ENCODE measurements at places on chromosomes 7 and 10.

DNA sequence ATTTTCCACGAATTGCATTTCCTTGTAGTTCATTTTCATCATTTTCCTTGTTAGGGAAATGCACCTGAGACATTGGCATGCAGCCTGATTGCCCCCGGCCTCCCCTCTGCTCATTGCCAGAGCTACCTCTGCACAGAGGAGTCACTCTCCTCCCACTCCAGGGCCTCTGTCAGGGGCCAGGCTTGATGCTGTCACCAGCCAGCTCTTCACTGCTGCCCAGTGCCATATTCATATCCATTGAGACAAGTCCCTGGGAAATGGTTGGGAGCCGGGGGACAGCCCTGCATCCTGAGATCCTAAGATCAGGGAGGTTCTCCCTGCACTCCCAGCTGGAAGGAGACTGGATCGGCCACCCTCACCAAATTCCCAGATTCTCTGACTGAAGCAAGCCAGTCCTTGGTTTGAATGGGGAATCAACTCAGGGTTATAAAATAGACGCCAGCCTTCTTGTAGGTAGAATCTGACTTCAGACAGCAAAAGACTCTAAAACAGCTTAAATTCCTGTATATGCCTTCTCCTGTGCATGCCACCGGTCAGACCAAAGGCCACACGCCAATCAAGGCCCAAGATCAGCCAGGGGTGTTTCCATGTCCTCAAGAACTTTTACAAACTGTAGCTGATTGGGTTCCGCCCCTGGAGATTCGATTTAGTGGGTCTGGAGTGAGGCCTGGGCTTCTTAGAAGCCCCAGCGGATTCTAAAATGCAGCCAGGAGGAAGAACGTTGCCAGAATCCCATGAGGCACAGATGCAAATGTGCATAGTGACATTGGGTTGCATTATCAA is 86.5 kb downstream of the PARP12 start:
- H3K27me3 ChIP-seq = no peaks in the 10 kb centered on the region
- H3K36me3 ChIP-seq = no peaks in the 10 kb centered on the region
- no peak overlapping the region for H3K27ac ChIP-seq
- no peak for DNase-seq
- H3K4me1 ChIP-seq = no peaks in the 10 kb centered on the region
- H3K4me3 ChIP-seq = no peak overlapping the region

DNA sequence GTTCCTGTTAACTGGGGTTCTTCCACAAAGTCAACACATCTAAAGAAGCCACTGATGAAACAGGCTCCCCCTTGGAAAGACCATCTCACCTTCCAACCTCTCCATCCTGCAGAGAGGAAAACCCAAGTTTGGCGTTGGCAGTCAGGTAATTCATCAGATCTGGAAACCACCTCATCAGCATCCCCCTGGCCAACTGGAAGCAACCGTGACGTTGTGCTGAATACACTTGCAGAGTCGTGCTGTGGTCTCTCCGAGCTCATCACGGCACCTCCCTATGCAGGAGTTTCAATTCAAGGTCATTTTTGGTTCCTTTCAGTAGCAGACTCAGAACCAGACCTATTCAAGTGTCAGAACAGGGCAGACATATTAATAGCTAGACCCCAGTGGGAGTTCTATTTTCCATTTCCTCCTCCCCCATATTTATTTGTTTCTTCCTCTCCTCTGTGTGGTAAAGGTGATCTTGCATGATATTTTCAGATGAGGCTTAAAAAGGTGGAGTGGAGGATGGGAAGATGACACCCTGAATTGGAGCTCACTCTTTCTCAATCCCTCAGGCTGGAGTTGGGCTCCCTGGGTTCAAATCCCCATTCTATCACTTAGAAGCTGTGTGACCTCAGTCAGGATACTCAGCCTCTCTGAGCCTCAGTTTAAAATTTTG is 149.1 kb upstream of the ADO start:
- no peaks in the 10 kb centered on the region for H3K4me1 ChIP-seq
- no peak overlapping the region for H3K27ac ChIP-seq
- H3K36me3 ChIP-seq = no peaks in the 10 kb centered on the region

- no peaks in the 10 kb centered on the region for H3K36me3 ChIP-seq
- no peaks in the 10 kb centered on the region for H3K27me3 ChIP-seq
- no peak overlapping the region for H3K27ac ChIP-seq
- no peaks in the 10 kb centered on the region for H3K4me1 ChIP-seq
These were observed 111.7 kb upstream of the CDK13 start for GRCh38 chr7:39838326-39838725.

- H3K27me3 ChIP-seq = no peaks in the 10 kb centered on the region
- no peaks in the 10 kb centered on the region for H3K36me3 ChIP-seq
- H3K27ac ChIP-seq = no peak overlapping the region
- H3K4me3 ChIP-seq = no peak overlapping the region
These were observed 83.1 kb upstream of the EGR2 start for GRCh38 chr10:62899311-62899710.

DNA sequence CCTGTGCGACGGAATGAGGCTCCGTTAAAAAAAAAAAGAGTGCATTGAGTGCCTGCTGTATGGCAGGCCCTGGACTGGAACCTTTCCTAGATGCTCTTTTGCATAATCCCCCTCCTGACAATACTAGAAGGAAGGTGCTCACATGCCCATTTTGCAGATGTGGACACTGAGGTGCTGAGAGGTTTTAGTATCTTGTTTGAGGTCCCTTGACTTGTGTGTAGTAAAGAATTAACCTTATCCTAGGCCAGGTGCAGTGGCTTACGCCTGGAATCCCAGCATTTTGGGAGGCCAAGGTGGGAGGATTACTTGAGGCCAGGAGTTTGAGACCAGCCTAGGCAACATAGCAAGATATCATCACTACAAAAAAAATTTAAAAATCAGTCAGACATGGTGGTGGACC is 46.6 kb downstream of the TMEM130 start:
- no peak overlapping the region for H3K27ac ChIP-seq
- no peaks in the 10 kb centered on the region for H3K27me3 ChIP-seq
- no peaks in the 10 kb centered on the region for H3K36me3 ChIP-seq
- H3K4me3 ChIP-seq = no peak overlapping the region
- no peaks in the 10 kb centered on the region for H3K4me1 ChIP-seq

All from breast epithelium (tissue), 4 donors.